Stimulated activated naive CD4-positive, alpha-beta T cell treated with Interleukin-2 at 50 U/mL for 16 hours (primary cell): ENCODE measurements at places on chromosomes 2 and 18.

- DNase-seq, result no peak
Measured at GRCh38 chr2:49033394-49034185, 120.7 kb downstream of the FSHR start.

DNA sequence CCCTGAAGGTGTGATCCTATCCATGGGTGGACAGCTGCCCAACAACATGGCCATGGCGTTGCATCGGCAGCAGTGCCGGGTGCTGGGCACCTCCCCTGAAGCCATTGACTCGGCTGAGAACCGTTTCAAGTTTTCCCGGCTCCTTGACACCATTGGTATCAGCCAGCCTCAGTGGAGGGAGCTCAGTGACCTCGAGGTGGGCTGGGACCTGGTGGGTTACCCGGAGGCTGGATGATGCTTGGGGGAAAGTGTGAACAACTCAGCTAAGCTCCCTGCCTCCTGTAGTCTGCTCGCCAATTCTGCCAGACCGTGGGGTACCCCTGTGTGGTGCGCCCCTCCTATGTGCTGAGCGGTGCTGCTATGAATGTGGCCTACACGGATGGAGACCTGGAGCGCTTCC is 16.2 kb downstream of the CAD start:
- DNase-seq, result no peak

GRCh38 chr2:36459725-36460137 is 104.2 kb downstream of the CRIM1 start:
- no peak for DNase-seq

GRCh38 chr2:164102366-164102765 is 366.6 kb upstream of the FIGN start:
- DNase-seq, result no peak

DNA sequence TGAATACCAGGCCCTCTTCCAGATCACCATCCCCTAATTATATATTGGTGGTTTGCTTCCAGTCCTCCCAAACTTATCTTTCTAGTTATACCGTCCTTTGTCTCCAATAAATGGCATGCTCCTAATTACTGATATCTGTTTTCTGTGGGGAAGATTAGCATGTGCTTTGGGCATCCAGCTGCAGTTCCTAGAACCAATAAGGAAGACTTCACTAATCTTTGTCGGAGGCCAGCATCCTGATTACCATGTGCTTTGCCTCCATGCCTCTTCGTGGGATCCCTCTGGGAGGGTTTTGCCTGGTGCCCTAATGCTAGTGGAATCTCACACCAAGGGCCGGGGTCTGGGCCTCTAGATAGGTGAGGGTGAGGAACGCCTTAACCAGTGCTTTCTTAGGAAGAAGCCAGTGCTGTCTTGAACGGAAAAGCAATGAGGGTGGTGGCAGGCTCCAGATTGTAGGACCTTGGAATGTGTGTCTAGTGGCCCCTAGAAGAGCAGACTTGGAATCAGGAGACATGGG is 47.7 kb downstream of the ACKR3 start:
- DNase-seq, result no peak

DNA sequence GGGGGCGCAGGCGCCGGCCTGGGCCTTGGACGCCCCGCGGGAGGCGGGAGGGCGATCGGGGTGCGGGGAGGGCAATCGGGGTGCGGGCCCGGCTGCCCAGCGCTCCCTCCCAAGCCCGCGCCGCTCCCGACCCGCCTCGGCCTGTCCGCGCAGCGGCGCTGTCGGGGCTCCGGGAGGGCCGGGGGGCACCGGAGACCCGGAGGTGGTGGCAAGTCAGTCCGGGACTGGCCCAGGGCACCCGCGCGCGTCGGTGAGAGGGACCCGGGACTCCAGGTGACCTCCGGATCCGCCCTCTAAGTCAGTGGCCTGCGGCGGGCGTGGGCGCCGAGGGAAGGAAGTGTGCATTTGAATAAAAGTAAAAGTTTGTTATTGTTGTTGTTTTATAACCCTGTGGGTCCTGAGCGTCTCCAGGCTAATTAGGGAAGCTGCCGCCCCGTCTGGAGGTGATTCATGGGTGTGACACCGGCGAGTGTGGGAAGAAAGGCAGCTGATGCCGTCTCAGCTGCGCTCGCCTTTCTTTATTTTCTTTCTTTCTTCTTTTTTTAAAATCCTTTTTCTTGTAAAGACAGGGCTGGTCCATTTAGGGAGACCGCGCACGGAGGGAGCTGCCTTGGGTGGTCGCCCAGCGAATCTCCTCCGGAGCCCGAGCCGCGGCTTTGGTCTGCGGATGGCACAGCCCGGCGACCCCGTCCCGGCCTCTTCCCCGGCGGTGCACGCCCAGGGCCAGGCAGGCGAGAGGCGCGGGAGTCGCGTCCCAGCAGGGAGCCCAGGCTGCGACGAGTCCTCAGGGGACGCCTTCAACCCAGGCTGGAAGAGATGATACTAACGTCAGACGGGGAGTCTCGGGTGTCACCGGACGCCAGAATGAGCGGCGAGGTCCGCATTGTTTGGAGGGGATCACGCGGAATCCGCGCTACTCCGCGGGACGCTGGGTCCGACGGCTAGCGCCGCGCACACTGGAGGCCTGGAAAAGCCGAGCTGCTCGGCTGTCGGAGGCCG is 627 bp upstream of the CRACDL start:
- no peak for DNase-seq

- DNase-seq, result no peak
Measured at GRCh38 chr2:10883801-10884478, 27.8 kb upstream of the KCNF1 start.

GRCh38 chr2:26530696-26531095 is 52.8 kb upstream of the OTOF start:
- no peak for DNase-seq
